ENCODE measurements at places on chromosomes 11 and 22.
A peak's percentile ranks its signal among the peaks of the same experiment; 100 is the strongest.

GRCh38 chr22:36411589-36412258, 24.0 kb upstream of the MYH9 start:
- DNase-seq: no peak

GRCh38 chr11:17121981-17122380, 44.5 kb upstream of the RPS13 start:
- DNase-seq: no peak

GRCh38 chr11:119015054-119015611, 3.0 kb downstream of the RPS25 start:
- DNase-seq: no peak

GRCh38 chr22:38173641-38173906, 8.1 kb downstream of the PLA2G6 start:
- no peak for DNase-seq

DNA sequence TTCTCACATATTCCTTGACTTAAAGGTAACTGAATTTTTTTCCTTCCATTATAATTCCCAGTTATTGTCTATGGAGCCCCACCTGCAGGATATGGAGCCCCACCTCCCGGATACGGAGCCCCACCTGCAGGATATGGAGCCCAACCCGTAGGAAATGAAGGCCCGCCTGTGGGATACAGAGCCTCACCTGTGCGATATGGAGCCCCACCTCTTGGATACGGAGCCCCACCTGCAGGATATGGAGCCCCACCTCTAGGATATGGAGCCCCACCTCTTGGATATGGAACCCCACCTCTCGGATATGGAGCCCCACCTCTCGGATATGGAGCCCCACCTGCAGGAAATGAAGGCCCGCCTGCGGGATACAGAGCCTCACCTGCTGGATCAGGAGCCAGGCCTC, 28.1 kb downstream of the WBP2NL start:
- no peak for DNase-seq

DNA sequence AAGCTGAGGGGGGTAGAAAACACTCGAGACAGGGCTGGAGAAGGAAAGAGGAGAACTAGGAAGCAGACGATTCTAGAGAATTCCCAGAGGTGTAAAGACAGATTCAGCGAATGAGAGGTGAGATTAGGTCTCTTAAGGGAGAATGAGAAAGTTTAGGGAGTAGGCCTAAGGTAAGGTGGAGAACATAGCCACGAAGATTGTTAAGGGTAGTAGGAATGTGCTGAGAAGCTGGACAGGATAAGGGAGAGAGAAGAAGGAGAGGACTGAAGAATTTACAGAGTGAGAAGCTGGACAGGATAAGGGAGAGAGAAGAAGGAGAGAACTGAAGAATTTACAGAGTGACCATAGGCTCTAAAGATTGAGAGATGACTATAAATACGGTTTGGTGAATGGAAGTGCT, 908 bp downstream of the PPME1 start:
- DNase-seq: peak; percentile 20

DNA sequence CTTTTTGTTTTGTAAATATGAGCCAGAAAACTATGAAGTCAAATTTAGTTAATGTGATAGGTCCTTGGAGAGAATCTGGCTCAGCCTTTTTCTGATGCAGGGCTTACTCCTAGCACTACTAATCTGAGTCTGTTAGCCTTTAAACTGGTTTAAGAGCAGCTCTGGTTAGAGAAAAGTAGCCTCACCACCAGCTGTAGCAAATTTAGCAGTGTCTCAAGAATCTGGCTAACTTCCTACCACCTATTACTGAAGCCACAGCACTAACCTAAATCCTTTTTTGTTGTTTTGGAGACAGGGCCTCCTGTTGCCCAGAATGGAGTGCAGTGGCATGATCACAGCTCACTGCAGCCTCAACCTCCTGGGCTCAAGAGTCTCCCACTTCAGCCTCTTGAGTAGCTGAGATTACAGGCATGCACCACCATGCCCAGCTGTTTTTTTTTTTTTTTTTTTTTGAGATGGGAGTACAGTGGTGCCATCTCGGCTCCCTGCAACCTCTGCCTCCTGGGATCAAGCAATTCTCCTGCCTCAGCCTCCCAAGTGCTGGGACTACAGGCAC, 13.9 kb downstream of the RBM4B start:
- no peak for DNase-seq

DNA sequence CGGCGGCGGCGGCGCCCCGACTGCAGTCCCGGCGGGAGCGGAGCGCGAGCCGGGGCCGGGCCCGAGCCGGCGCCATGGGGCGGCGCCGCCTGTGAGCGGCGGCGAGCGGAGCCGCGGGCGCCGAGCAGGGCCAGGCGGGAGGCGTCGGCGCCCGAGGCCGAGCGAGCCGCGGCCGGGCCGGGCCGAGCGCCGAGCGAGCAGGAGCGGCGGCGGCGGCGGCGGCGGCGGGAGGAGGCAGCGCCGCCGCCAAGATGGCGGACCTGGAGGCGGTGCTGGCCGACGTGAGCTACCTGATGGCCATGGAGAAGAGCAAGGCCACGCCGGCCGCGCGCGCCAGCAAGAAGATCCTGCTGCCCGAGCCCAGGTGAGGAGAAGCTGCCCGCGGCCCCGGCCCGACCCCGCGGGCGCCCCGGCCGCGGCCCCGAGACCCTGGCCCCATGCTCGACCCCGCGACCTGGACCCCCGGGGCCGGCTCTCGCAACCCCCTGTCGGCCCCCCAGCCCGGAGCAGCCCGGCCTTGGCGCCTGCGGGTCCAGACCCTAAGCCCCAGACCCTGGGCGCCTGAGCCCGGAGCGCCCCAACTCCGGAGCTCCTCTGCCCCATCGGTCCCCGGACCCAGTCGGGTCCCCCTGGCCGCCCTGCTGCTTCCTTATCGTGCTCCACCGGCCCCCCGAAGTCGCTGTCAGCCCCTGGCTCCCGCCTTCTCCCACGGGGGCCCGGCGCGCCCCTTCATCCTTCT, at the start of gene GRK2:
Gene GRK2 (plus strand): TSS at position 25 of the 739 bp plus-strand sequence. CDS start 227 bp downstream, at position 252.
- no peak for DNase-seq

GRCh38 chr11:8122173-8122764, 41.3 kb downstream of the TUB start:
- DNase-seq: no peak

DNA sequence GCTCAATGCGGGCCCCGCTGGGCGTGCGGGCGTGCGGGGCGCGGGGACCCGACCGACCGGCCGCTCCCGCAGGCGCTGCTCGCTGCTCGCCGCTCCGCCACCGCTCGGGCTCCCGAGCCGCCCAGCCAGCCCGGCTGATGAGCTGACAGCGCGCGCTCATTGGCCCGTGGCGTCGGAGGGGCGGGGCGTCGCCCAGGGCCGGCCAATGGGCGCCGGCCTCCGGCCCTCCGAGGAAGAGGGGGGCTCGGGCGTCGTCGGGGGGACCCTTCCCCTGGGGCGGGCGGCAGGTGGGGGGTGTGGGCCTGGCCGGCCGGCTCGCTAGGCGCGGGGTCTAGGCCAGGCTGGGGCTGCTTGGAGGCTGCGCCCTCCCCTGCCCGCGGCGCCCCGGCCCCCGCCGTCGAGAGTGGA, at the start of gene SCUBE1:
Gene SCUBE1 (minus strand): TSS at position 111 of the 408 bp plus-strand sequence. CDS start 111 bp downstream, outside the sequence.
- peak; percentile 50 for DNase-seq

GRCh38 chr11:67268081-67268961, 2.0 kb downstream of the GRK2 start:
- no peak for DNase-seq

- no peak for DNase-seq
Observed at GRCh38 chr11:72037554-72038311, 39.0 kb downstream of the IL18BP start.

DNA sequence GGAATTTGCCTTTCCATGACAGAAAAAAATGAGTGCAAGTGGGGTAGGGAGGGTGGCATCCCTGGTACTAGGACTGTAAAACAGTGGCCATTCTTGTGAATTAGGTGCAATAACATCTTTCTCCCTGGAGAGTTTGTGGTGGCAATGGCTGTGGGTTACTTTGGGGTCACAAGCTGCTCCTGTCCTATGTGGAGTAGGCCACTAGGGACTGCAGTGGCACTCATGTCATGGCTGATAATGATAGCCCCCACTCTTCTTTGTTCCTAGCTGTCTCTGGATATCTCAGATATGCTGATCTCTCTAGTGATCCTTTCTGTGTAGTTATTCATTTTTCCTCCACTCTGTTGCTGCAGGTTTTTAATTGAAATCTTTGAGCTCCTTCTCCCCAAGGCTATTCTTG, 270.5 kb upstream of the CHORDC1 start:
- DNase-seq: no peak

- no peak for DNase-seq
Observed at GRCh38 chr11:34288492-34288891, 69.3 kb downstream of the ABTB2 start.

GRCh38 chr22:44658311-44658953, 43.6 kb upstream of the PRR5 start:
- DNase-seq: no peak

GRCh38 chr11:83648610-83649527, 362.7 kb upstream of the CCDC90B start:
- peak; percentile 8 for DNase-seq

DNA sequence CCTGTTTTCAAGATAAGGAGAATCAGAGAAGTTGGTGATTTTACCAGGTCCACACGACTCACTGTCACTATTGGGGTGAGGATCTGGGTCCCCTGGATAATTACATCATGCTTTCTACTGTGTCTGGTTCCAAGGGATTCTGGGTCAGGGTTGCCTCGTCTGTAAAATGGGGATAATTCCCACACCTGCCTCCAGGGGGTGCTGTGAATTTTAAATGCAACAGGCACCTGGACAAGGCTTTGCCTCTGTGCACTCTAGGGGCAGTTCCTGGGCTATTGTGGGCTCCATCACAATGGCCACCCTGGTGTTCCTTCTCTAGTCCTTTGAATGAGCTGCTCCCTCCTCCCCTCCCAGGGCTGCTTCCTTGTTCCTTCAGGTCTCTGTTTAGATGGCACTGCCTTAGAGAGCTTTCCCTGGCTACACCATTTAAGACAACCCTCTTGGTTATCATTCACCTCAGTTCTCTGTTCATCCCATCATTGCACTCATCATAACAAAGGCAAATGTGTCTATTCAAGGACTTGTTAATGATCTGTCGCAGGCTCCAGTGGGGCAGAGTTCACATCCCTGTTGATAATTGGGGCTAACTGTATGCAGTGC, 178.6 kb downstream of the MIAT start:
- DNase-seq: peak; percentile 34

- DNase-seq: peak; percentile 2
Observed at GRCh38 chr11:69567951-69568808, 72.8 kb upstream of the CCND1 start.

DNA sequence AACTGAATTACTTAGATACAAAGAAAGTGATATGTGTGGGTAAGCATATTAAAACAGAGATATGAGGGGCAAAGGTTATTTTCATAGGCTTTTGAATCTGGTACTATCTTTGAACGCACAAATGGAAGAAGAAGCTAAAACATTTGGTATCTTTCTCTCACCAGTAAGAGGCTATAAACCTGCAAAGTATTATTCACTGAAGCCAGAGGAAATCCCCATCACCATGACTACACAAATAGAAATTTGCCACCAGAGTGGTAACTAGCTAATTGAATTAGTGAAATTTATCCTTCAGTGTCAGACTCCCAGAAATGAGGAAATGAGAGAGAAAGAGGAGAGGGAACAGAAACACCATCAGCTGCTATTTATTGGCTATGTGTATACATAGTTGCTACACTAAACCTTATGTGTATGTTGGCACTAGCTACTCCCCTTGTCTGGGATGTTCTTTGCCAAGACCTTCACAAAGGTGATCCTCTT, 503.4 kb downstream of the DLG2 start:
- no peak for DNase-seq

DNA sequence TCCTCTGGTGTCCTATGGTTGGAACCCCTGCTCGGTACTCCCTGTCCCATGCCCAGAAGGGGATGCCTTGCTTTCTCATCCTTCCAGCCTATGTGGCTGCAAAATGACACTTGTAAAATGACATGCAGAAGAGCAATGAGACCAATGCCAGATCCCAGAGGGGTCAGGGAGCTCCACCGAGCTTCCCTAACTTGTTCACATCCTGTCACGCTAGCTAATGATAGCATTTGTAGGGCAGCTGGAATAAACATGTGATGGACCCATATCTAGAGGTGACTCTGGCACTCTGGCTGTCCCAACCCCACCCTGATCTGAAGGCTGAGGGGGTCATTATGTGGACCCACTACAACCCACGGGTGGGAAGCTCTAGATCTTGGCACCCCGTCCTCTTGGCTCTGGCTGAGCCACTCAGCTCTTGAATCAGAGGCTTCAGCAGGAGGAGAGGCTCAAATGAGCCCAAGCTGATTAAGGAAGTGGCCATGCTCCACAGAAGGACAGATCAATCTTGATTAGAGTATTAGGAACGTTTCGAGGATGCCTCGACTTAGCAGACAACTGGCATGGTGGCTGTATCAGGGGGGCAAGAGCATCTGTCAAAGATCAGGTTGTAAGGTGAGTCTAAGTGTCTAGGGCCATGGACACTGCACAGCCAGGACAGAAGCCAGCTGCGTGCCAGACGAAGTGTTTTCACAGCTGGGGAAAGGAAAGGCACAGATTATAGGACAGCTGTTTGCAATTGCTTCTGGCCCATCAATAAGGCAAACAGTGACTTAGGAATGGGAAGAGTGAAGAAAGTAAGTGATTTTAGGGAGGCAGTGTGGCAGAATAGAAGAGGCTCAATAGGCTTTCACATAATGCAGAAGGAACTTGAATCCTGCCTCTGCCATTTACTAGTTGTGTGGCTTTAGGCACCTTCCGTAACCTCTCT, 182.8 kb downstream of the KIRREL3 start:
- DNase-seq: no peak

GRCh38 chr11:3823303-3823702, 14.9 kb downstream of the PGAP2 start:
- DNase-seq: peak; percentile 65

GRCh38 chr11:502288-503178, 4.5 kb downstream of the RNH1 start:
- no peak for DNase-seq

- no peak for DNase-seq
Observed at GRCh38 chr11:19819148-19819547, 106.5 kb downstream of the NAV2 start.

DNA sequence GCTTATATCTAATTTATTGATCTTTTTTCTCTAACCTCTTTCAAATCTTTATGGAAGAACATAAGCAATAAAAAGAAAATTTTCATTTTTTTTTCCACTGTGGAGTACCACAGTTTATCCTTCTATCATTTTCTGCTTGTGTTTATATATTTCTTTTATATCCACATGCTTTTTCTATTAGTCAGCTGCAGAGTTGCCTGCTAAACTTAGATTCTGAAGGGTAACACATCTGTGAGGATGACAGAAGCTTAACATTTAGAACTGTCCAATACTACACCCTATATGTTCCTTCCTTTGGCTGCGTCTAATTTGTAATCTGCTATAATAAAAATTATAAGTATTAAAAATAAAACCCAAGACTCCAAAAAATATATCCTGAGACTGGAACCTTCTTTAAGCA, 20.8 kb downstream of the CCDC90B start:
- no peak for DNase-seq

GRCh38 chr11:2530855-2531200, 86.0 kb downstream of the KCNQ1 start:
- no peak for DNase-seq

Measured in mesenchymal stem cell (in vitro differentiated cells and primary cell).